ENCODE measurements at places on chromosomes 5 and 9. TPM values are rescaled to one million over a fixed set of nuclear protein-coding genes. Genes with fewer than 3 reads are reported as not detected.

DNA sequence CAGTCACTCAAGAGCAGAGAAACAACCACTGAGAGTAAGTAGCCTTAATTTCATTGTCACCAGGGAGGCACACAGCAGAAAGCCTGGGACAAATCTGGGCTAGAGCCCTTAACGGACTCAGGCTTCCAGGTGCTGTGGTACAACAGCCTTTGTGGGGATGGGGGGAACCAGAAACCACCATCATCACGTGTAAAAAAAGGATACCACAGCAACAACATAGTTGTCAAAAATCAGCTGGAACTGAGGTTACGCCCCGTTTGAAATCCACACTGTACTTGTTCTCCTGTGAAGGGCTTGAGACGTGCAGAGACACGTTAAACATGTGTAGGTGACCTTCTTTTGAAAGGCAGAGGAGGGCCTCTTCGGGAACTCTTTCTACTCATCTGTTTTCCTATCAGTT is 16.6 kb upstream of the PLPP1 start:
- no peak for DNase-seq

DNA sequence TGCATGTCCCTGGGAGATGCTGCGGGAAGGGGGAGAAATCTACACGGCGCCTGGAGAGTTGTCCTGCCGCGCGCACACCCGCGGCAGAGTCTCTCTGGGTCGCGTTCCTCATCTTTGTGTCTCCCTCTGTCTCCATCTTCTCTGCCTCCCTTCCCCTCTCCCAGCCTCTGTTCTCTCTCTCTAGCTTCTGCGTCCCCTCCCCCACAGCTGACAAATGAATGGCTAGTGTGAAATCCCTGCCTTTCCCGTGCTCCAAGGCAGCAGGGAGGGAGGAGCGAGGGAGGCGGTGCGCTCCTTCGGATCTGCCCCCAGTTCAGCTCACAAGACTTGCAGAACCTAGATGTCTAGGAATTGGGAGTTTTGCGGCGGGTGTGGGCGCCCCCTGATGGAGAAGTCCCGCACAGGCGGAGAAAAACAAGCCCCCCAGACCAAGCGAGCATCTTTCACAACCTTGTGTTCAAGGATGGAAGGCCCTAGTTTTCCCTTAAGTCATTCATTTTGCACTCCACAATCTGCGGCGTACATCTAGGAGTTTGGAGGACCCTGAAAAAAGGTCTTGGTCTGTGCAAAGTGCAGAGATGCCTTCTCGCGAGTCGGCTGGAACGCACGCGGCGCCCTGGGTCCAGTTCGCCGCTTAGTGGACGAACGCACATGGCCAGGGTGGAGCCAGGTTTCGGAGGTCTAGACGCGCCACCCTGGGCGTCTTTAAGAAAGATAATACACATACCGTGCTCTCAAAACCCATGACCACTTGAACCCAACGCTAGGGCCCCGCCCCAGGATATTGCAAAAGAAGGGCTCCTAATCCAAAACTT is 2.0 kb downstream of the VCAN start:
- DNase-seq = peak; percentile 98

INSYN2B gene
- 2.1 TPM for polyA plus RNA-seq

GRCh38 chr5:22495016-22495720 is 358.0 kb downstream of the CDH12 start:
- DNase-seq = no peak

DNA sequence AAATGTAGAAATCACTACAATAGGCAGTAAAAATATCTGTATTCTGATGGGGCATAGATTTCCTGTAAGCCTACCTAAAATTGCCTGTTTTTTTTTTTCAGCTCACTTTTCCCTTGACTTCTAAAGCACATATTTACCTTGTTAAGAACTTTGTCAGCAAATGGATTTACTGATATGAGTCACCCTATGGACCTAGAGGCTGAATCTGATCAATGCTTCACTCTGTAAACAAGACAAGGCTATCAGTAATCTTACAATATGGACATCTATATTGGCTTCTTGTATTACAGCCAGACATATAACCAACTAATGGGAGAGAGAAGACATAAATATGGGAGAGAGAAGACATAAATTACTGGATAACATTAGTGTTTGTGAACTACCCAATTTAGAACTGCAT is 792.7 kb upstream of the CHD1 start:
- DNase-seq = no peak

DNA sequence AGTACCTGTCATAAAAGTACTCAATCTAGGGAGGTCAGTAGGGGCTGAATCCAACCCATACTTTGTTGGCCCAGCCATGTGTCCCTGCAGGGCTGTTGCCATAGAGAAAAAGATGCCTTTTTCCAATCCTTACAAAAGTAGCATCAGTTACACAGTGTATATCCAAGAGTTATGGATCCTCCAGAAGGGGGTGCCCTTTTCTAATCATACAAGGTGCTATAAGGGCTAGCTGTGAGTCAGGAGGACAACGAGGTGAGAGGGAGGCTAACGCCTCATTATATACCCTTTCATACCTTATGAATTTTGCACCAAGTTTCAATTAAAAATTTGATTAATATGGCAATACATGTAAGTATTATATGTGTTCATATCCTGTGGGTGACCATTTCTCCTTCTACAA is 4.8 kb downstream of the KIAA0825 start:
- DNase-seq = no peak

DNA sequence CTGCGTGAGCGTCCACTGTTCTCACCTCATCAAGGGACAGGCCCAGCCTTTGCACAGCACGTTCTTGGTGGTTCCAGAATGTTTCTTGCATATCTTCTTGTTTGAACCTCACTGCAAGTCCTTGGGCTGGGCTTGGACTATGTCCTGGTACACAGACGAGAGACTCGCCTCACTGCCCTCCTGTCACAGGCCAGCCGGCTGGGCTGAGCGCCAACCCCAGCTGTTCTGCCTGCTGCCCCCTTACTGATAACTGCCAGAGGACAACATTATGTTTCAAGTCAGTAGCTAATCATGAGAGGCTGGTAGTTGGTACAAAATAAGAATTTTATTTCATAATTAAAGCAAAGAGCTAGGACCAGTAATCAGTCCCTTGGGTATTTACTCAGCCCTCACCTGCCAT is 52.8 kb upstream of the LRRTM2 start:
- no peak for DNase-seq

GRCh38 chr5:15897656-15898055 is 281.9 kb downstream of the MARCHF11 start:
- DNase-seq = no peak

All from renal pelvis (tissue), 12 donors.